Activated naive CD8-positive, alpha-beta T cell treated with anti-CD3 and anti-CD28 coated beads for 36 hours (primary cell): ENCODE measurements at places on chromosomes 1 and 21.

DNA sequence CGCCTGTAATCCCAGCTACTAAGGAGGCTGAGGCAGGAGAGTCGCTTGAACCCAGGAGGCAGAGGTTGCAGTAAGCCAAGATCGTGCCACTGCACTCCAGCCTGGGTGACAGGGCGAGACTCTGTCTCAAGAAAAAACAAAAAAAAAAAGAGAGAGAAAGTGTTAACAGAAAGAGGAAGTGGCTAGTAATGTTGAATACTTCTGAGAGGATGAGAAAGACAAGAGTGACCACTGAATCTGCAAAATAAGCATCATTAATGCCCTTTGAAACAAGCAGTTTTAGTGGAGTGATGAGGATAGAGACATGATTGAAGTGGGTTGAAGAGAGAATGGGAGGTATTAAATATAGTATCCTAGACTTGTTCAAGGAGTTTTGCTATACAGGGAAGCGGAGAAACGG is 11.7 kb downstream of the MPZ start:
- no peak for DNase-seq

GRCh38 chr1:67983867-67984266 is 66.6 kb downstream of the DIRAS3 start:
- no peak for DNase-seq

DNA sequence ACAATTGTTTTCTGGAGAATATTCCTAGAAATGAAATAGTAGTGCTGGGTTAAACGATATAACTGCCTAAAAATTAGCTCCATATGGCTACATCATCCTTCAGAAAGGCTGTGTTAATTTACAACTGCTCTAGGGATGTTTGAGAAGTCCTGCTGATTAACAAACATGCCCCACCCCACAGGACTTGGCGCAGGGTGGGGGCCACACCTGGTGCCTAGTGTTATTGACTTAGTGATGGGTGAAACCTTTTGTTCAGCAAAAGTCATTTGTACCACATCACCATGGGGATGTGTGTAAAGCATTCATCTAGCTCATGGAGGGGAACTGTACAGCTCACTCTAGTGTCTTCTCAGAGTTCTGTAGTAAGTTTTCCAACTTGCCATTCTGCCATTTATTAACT is 492.8 kb downstream of the CAMTA1 start:
- no peak for DNase-seq

DNA sequence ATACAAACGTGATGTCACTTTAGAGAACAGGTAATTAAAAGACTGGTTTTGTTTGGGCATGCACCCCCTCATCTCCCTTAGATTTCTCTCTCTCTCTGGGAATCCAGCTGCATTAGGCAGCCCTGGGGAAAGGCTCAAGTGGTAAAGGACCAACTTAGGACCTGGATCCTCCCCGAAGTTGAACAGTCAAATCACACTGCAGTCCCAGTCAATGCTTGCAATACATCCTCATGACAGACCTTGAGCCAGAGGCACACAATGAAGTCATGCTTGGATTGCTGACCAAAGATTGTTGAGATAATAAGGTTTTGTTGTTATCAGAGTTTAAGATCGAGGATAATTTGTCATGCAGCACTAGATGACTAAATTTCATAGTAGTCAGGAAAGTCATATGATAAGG is 1285.8 kb upstream of the NCAM2 start:
- no peak for DNase-seq

- no peak for DNase-seq
Measured at GRCh38 chr1:207903767-207904166, 7.2 kb downstream of the CD34 start.

GRCh38 chr1:153231785-153232184 is 14.4 kb downstream of the PRR9 start:
- no peak for DNase-seq

DNA sequence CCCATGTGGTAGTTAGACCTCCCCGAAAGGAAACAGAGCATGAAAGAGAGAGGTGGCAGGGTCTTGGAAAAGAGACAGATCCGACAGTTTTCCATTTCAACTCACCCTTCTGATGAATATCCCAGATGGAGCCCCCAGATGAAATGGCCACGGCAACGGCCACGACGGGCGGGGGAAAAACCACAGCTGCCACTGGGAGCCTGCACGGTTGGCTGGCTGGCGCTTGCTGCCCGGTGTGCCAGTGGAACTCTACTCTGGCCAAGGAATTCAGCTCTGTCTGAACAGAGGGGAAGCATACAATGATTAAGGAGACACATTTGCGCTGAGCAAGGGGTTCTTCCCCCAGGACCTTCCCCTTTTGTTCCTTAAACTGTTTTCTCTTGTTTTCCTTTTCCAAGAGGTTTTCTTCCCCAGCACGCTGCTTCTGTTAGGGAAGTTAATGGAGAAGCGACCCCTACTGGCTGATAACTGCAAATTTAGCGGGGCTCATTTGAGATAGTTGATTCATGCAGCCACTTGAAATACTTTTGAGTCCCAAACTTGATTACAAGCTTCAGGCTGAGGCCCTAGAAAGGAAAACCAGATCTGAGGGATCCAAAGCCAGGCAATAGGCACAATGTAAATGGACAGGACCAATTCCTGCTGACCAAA is 1122.5 kb downstream of the NCAM2 start:
- no peak for DNase-seq

- DNase-seq, result no peak
Measured at GRCh38 chr1:36352910-36353878, 29.7 kb upstream of the EVA1B start.

- DNase-seq, result peak; percentile 51
Measured at GRCh38 chr1:11320153-11320936, 47.3 kb downstream of the UBIAD1 start.

DNA sequence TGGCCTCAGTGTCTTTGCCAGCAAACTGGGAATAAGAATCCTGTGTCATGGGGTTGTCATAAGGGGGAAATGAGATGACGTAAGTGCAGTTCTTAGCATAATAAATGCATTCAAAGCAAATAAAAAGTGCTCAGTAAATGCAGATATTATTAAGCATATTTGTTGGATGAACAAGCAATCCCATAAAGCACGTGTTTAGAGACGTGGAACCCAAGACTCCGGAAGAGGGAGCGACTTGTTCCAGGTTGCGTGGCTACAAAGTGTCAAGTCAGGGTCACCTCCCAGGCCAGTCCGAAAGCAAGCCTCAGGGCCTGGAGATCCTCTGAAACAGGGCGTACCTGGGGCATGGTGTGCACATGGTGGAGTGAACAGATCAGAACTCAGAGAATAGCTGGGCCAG is 58.0 kb upstream of the LAPTM5 start:
- no peak for DNase-seq

- DNase-seq, result no peak
Measured at GRCh38 chr1:170729225-170730002, 65.5 kb downstream of the PRRX1 start.

GRCh38 chr1:58508629-58509028 is 37.9 kb downstream of the OMA1 start:
- DNase-seq, result no peak

DNA sequence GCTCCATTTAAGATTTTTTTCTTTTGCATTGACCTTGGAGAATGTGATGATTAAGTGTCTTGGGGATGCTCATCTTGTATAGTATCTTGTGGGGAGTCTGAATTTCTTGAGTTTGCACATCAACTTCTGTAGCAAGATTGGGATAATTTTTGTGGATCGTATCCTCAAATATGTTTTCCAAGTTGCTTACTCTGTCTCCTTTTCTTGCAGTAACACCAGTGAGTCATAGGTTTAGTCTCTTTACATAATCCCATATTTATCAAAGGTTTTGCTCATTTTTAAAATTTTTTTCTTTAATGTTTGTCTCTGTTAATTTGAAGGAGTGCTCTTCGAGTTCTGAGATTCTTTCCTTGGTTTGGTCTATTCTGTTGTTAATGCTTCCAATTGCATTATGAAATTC is 41.7 kb upstream of the ANGPTL1 start:
- DNase-seq, result no peak

DNA sequence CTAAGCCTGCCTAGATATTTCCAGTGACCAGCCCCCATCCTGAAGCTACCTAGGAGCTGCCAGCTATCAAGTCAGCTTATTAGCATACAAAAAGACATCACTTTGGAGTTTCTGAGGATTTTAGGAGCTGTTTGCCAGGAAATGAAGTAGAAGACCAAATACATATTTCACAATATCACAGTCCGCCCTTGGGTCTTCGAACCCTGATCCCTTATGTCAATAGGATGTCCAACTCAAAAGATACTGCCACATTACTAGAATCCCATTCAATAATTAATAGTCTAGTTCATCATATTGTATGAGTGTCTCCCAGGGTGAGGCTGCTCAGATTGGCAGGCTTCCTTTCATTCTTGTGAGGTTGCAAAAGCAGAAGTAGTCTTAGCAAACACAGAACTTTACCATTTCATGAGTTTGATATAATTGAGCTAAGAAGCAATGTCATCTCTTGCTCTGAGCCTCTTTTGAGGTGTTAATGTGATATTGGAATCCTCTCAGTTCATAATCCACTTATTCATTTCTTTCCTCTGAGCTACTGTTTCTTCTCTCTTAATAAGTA is 13.6 kb downstream of the IPO9 start:
- no peak for DNase-seq

DNA sequence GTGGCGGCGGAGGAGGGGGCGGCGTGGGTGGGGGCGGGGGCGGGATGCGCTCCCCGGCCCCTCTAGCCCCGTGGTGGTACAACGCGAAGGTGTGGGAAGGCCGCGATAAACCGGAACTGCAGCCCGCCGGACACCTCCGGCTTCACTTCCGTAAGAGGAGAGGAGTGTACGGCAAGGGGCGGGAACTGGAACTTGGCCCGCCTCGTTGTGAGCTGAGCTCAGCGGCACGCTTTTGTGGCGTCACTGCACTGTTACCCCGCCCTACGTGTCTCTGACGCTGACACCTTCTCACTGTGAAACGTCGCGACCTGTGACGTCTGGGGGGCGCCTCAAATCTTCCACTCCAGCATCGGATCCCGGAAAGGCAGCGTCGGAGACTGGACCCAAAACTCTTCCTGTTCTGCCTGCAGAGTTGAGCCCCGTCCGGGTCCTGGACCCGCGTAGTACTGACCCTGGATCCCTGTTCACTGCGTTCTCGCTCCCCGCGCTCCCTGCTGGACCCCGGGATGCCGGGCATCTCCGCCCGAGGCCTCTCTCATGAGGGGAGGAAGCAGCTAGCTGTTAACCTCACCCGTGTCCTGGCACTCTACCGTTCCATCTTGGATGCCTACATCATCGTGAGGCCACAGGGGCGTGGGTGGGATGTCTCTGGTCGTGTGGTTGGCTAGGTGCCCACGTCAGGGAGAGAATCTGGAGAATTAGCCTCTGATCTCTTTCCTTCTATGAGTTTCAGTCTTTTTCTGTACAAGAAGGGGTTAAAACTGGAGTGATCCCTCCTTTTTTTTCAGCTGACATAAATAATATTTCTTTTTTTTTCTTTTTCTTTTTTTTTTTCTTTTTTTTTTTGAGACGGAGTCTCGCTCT is at the start of gene ISG20L2:
TSS of gene ISG20L2 (minus strand) at position 168 of the 864 bp plus-strand sequence. CDS start 1,114 bp downstream, outside the sequence.
- DNase-seq, result peak; percentile 96

- DNase-seq, result no peak
Measured at GRCh38 chr1:154869351-154870114, 548 bp downstream of the KCNN3 start.

DNA sequence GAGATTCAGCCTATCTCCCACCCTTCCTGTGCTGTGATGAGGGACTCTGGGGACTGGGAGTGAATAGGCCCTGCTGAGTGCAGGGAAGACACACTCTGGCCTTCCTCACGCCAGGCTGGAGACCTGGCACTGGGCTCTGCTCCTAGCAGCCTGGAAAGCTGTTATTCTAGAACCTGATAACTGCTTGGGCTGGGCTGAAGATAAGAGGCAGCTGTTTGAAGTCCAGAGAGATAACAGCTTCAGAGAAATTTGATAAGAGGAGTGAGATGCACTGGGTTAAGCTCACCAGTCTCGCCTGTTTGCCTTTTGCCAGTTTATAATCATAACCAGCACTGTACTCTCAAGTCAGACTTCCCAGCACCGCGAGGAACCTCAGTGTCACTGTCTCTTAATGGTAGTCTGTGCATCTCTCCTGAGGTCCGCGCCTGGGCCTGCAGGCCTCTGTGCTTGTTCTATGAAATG is 46.6 kb upstream of the GPR37L1 start:
- no peak for DNase-seq

DNA sequence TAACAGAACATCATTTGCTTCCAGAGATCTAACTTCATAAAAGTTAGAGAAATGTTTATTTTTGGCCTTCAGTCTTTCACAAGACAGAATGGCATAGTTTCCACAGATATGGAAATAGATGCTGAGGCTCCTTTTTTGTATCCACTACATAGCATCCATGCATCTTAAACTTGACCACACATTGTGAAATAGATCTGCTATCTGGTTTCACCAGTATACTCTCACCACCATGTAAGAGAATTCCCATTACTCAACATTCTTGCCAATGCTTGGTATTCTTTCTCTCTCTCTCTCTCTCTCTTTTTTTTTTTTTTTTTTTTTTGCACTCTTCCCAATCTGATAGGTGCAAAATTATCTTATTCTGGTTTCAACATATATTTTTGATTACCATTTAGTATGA is 52.1 kb upstream of the PRMT6 start:
- no peak for DNase-seq

- no peak for DNase-seq
Measured at GRCh38 chr1:218728898-218729565, 383.9 kb downstream of the TGFB2 start.

DNA sequence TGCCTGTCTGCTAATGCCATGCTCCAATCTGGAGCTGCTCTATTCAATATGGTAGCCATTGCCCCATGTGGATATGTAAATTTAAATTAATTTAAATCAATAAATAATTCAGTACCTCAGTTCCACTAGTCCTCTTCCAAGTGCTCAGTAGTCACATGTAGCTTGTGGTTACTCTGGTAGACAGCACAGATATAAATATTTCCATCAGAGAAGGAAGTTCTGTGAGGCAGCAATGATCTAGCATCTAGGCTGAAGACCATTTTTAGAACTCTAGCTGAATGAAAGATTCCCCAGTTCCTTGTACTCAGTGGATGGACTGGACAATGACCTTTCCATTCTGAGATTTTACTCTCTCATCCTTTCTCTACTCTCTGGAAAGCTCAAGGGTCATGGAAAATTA is 25.8 kb upstream of the CAPZB start:
- no peak for DNase-seq

DNA sequence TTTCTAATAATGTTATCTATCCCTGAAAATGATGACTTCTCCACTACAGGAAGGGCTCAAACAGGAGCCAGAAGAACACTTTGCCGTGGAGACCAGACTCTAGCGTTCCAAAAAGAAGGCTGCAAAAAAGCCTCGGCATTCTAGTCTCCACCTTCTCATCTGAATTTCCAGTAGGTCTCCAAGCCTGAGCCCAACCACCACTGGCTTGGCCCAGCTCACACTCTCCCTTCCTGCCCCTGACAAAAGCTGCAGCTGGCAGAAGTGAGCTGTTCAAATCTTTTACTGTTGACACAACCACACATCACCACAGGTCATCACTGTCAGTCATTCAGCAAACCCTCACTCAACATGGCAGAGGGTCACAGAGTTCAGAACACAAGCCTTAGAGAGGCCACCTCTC is 69.3 kb downstream of the CAMK2N1 start:
- DNase-seq, result no peak

- DNase-seq, result no peak
Measured at GRCh38 chr1:53256511-53257453, 18.5 kb upstream of the MAGOH start.

GRCh38 chr1:207495801-207496792 is at the start of gene CR1:
CR1 (plus strand) TSS chr1:207496157; CDS start chr1:207496268, 111 bp downstream.
- DNase-seq, result peak; percentile 38

- no peak for DNase-seq
Measured at GRCh38 chr1:234918961-234919761, 209.5 kb downstream of the TOMM20 start.
